Activated CD4-positive, alpha-beta memory T cell treated with anti-CD3 and anti-CD28 coated beads for 36 hours (primary cell): ENCODE measurements at places on chromosomes 6 and 20.

DNA sequence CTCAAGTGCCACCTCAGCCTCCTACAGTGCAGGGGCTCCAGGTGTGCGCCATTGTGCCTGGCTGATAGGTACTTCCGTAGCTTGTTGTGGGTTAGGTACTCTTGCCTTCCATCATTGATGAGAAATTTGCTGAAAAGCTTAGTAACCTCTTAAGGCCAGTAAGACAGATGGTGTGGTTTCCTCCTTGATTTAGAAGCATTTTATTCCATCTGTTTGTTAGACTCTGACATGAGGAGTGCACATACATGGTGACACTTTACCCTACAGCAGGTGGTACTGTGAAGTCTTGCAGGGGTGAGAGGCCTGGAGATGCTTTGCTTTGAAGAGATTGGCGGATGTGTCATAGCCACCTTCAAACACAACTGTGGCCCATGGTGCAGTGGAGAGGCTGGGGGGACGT, 14.8 kb upstream of the MTG2 start:
- DNase-seq = no peak

DNA sequence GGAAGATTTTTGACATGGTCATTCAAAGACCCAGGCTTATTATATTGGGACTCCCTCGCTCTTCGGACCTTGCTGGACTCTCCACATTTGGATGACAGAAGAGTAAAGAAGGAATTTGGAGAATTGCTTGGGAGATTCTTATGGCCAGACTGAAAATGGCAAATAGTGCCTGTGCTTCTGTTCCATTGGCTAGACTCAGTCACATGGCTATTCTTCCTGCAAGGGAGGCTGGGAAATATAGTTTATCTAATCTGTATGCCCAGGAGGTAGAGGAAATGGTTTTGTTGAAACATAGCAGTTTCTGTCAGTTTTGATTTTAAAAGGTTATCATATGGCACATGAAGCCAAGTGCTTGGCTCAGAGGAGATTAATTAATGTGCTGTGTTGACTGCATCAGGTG, 286.6 kb upstream of the JAG1 start:
- no peak for DNase-seq

DNA sequence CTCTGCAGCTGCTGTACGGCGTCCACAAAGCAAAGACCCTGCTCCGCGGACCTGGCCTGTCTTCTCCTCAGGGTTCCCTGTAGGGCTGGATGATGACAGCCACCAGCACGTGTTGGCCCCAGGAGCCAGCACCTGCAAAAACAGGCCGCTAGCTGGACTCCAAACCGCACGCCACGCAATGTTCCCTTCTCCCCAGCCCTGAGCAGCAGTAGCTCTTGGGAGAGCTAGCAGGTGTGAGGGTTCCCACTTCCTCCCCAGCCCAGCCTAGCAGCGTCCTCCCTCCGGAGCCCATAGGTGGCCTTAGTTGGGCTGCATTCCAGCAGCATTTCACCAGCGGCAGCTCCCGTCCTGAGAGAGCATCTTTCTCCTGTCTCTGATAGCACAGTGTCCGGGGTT, 42.3 kb downstream of the DACT2 start:
- DNase-seq = no peak

GRCh38 chr20:472137-472846, 10.0 kb upstream of the TBC1D20 start:
- no peak for DNase-seq

DNA sequence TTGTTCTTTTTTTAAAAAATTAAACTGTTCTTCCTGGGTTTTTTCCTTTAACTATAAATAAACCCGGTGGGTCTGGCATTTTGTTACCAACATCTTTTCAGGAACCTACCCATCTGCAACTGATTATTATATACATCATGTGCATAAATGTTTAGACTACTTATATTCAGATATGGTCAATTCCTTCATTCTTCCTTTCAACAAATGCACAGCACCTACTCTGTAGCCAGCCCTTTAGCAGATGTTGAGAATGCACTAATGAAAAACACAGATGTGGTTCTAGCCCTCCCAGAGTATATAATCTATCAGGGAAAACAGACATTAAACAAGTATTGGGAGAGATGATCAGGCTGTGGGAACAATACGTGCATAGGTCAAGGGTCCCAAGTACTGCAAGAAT, 237.1 kb downstream of the UST start:
- DNase-seq = no peak
